ENCODE measurements at places on chromosomes 2 and 18.

- DNase-seq = peak; percentile 2
Measured at GRCh38 chr18:11741505-11742145, 52.6 kb downstream of the GNAL start.

DNA sequence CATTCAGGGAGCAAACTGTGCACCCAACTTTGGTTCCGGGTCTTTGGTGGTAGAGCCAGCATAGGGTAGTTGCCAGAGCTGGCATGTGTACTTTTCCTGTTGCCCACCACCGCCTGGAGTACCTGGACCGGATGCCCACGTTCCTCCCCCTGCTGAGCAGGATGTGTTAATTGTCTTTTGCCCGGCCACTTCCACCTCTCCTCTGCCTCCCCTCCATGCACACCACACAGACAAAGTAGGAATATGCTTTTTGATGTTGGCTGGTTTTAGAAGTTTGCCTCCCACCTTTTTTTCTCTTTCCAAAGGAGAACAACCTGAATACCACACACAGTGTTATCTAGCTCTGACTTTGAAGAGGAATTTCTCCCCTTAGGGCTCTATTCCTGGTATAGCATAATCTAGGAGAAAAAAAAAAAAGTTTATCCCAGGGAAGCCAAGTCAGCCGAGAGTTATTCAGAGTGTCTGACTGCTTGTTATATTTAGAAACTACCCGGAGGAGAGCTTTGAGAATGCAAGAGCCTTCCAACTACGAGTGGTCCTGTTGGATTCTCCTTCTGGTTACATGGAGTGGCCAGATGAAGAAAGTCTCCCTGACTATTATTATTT lies 111.9 kb downstream of the SETBP1 start:
- DNase-seq = no peak

GRCh38 chr18:60446821-60447220 lies 74.2 kb upstream of the MC4R start:
- DNase-seq = no peak

- no peak for DNase-seq
Measured at GRCh38 chr2:110741491-110741980, 9.2 kb downstream of the ACOXL start.

DNA sequence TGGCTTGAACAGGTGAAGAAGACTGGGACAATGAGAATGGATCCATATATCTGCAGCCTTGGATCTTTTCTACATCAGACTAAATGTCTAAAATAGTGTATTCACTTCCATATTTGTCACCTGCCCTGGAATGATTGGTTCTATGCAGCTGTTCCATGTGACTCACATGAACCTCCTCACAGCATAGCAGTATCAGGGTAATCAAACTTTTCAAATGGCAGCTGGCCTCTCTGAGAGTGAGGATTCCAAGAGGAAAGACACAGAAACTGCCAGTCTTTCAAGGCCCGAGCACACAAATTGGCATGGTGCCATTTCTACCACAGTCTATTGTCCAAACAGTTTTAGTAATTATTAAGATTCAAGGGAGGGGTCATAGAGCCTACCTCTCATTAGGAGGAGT lies 859.3 kb downstream of the BCL11A start:
- DNase-seq = no peak

DNA sequence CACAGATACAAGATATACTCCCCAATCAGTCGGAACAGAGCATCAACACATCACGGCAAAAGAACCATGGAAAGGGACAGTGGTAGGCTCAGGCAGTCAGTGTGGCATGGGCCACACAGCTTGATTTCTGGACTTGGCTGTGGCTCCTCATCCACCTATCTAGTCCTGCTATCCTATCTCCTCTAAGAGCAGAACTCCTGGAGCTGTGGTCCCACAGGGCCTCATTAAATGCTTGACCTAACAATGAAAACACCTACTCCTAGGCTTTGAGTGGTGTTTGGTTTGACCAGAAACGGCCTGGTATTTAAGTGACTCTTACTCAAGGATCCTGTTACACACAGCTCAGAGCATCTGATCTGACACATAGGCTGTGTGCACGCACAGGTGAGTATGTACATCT lies 33.6 kb upstream of the SMAD2 start:
- no peak for DNase-seq

DNA sequence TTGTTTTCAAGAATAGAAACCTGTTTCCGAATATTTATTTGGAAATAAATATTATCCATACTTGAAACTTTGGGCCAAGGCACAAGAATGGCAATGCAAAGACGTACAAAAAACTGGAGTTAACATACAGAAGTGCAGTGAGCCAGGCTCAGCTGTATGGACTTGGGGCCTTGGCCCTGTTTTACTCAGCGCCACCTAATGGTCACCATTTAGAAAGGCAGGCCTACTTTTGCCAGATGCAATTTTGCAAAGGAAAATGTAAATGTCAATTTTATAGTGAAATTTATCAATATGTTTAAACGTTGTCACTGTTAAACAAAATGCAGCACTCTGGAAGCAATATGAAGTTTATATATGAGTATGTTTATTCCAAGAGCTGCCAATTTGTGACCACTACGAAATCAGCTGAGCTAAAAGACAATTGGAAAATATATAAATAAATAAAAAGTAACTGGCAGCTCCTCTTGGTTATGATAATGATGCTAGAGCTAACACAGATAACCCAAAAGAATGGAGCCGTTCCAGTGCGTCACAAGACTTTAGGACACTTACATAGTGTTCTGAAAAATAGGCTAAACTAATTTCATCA lies 155.0 kb downstream of the ARHGAP15 start:
- DNase-seq = peak; percentile 31

GRCh38 chr2:237486819-237487448 lies at the start of gene MLPH:
TSS of gene MLPH (plus strand) at chr2:237487251. CDS start at chr2:237493427, 6,176 bp downstream.
- DNase-seq = no peak

- DNase-seq = no peak
Measured at GRCh38 chr2:126381091-126381490, 274.9 kb upstream of the GYPC start.

DNA sequence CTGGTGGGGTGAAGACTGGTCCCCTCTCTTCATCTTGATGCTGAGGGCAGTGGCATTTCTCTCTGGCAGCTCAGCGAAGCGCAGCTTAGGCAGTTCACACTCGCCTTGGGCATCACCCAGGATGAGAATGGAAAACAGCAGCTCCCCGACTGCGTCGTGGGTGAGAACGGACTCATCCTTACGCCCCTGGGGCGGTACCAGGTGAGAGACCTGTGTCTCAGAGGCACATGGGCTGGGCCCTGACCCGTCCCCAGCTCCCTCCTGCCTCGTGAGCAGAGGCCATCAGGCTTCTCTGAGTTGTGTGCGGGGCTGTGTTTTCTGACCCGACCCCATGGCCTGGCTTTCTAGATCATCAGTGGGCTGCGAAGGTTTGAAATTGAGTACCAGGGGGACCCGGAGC lies 8.2 kb upstream of the CCDC74A start:
- no peak for DNase-seq

- no peak for DNase-seq
Measured at GRCh38 chr2:129803871-129804270, 175.6 kb upstream of the RAB6C start.

- DNase-seq = no peak
Measured at GRCh38 chr2:95353055-95353575, 49.4 kb upstream of the FAHD2A start.

GRCh38 chr2:132256251-132256902 lies 94.6 kb upstream of the ANKRD30BL start:
- DNase-seq = no peak

DNA sequence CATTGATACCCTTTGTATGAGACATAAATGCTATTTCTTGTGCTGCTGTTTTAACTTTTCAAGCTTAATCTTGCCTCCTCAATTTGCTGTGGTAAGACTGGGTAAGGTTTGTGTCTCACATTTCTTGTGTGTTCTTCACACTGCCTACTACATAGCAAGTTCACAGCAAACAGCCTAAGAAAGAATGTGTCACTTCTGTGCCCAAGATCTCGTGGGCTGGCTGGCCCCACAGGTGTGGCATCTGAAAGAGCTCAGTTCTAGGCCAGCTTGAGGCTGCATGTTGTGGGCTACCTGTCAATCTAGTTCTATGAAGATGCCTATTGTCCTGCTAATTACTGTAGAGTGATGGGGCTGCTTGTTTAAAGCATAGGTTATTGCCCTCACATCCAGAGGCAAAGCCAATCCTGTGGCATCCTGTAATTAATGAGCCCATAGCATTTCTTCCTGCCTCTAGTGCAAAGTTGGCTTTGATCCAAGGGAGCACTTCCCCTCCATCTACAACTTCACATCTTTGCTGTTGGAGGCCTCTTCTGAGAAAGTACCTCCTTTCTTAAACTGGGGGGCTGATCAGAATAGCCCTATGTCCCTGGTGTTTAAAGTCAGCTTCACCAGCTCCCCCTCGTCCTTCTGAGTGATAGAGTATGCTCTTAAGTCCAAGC lies 40.9 kb upstream of the ASPRV1 start:
- peak; percentile 55 for DNase-seq

DNA sequence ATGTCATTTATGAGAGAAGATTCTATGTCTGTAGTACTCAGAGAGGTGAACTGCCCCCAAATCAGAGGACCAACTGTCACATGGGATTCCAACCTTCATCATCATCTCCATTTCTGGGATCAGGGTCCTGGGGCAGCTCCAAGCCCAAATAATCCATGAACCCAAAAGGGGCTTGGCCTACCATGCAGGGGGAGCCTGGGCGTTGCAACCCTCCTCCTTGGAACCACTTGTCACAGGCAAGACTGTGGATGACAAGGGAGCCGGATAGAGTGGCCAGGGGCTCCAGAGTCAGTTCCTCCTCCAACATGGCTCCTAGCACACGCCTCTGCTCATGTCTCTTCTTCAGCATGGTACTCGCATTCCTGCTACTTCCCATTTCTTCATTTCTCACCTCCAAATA lies 7.9 kb downstream of the CTLA4 start:
- DNase-seq = no peak

DNA sequence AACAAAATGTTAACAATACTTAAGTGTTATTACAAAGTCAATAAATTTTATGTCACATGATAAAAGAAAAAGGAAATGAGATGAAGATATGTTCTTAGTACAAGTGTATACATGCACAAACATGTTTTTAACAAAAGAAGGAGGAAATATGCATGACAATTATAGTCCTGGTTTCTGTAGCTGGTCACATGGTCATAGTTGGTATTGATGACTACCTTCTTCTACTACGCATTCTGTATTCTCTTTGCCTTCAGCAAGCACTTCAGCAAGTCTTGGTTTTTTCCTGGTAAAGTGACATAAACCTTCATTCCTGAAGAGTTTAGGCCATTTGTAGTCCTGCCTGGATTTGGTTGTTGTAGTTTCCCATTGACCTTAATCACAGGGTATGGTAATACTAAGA lies 121.3 kb upstream of the SYT4 start:
- no peak for DNase-seq

GRCh38 chr2:69693775-69694450 lies 48.0 kb upstream of the ANXA4 start:
- no peak for DNase-seq

GRCh38 chr2:154911729-154912128 lies 213.2 kb downstream of the KCNJ3 start:
- DNase-seq = no peak

GRCh38 chr2:56705713-56706112 lies 521.9 kb downstream of the CCDC85A start:
- DNase-seq = no peak

- DNase-seq = no peak
Measured at GRCh38 chr2:220641137-220641536, 931.0 kb downstream of the EPHA4 start.

GRCh38 chr2:66447677-66448076 lies 12.8 kb downstream of the MEIS1 start:
- DNase-seq = no peak

DNA sequence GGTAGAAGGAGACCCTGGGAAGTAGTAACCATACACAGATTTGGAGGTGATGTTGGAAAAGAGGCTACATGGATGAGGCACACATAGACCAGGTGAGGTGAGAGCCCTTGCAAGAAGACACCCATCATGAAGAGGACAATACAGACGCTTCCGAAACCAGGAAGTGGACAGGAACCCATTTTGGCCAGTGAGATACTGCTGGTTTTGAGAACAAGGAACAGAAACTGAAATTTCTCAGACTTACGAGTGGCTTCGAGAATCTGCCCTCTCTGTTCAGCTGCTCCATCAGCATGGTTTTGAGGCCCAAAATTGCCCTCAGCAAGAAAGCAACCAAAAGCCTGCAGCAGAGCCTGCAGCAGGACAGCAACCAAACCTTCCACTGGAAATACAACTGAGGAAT lies 479.1 kb upstream of the NRXN1 start:
- no peak for DNase-seq

GRCh38 chr2:156005999-156006712 lies 326.4 kb downstream of the NR4A2 start:
- no peak for DNase-seq

GRCh38 chr2:167331636-167332232 lies 443.5 kb downstream of the XIRP2 start:
- no peak for DNase-seq

DNA sequence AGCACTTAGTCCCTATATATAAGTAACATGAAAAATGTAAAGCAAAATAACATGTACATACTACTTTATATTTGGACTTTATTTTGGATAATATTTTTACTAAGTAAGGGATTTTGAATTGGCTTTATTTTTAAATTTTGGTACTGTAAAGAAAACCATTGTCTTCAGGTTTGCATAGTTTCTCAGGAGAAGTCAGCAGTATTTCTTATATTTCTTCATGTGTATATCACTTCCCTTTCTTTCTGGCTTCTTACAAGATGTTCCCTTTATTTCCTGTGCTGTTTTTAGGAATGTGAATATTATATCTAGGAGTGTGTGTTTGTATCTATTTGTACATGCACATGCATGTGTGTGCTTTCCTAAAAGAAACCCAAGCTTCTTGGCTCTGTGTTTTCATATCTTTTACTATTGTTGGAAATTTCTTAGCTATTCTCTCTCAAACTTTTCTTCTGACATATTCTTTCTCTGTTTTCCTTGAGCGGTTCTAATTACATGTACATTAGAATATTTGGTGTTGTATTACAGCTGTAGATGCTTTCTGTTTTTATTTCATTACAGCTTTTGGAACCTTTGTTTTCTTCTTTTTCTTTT lies 1549.7 kb upstream of the ACVR2A start:
- DNase-seq = no peak

- DNase-seq = no peak
Measured at GRCh38 chr2:173766537-173767289, 198.5 kb downstream of the SP3 start.

DNA sequence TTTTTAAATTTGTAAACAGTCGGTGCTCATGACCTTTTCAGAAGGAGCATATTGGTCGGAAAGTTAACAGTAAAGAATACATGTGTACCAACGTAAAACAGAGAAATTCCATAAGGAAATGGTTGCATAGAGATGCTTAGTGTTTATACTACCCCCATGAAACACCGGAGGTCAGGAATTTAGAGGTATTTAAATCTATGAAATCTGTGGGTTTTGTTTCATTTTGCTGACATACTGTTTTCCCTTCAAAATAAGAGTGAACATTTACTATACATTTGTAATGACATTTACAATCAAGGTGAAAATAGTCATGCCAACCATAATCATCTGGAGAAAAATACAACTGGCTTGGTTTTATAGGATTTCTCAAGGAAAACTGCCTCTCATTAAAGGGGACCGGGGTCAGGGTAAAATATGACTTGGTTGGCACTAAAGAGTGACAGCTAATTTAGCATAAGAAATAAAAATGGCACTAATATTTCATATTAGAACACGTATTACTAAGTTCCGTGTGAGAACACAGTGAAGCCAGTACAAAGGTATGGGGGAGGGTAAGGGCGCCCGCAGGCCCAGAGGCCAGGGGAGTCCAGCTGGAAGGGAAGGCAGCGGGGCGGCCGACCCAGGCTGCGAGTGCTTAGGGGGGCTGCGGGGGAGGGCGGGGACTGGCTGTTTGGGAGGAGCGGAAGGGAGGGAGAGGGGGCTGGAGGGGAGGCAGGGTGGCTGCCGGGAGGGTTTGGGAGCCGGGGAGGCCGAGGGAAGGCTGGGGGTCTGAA lies 1.1 kb upstream of the RNU4ATAC start:
- no peak for DNase-seq

All from CD14-positive monocyte (primary cell).